T-helper 1 cell treated with Interleukin-12 subunit alpha and Interleukin-12 subunit beta and Interleukin-4 antibody, amounts not matched to agents 30 ng/mL and 1 ng/mL, for 36 hours (primary cell): ENCODE measurements at places on chromosomes 2 and 18. TPM values are rescaled to one million over a fixed set of nuclear protein-coding genes. Genes with fewer than 3 reads are reported as not detected.

The PASK gene
- total RNA-seq, result 99.6 and 109 TPM in 2 replicates

The SERPINB3 gene
- not detected in 2 replicates for total RNA-seq

The CXCR2 gene
- total RNA-seq, result 0.12 TPM in 2 replicates

The TLX2 gene
- total RNA-seq, result 1.2 and 1.6 TPM in 2 replicates

The LINC00305 gene
- total RNA-seq, result not detected in 2 replicates

The TRAPPC8 gene
- 40.6 and 48.4 TPM in 2 replicates for total RNA-seq

The DUSP2 gene
- 71.0 and 74.7 TPM in 2 replicates for total RNA-seq

The ELOA2 gene
- not detected in 2 replicates for total RNA-seq

The PLCD4 gene
- total RNA-seq, result 0.49 and 0.64 TPM in 2 replicates

The C1QL2 gene
- not detected in 2 replicates for total RNA-seq

The CTLA4 gene
- 49.2 and 51.3 TPM in 2 replicates for total RNA-seq

The CD28 gene
- total RNA-seq, result 124 and 128 TPM in 2 replicates

The FIGN gene
- not detected in 2 replicates for total RNA-seq

The TNFAIP6 gene
- not detected in 2 replicates for total RNA-seq

The RTKN gene
- total RNA-seq, result 3.7 and 4.0 TPM in 2 replicates

The ACADL gene
- total RNA-seq, result not detected in 2 replicates

The EPHA4 gene
- total RNA-seq, result 11.5 TPM in 2 replicates

The KCNK3 gene
- total RNA-seq, result not detected in 2 replicates

The GPR148 gene
- total RNA-seq, result not detected in 2 replicates

The HOXD12 gene
- total RNA-seq, result not detected in 2 replicates

The ACOXL gene
- total RNA-seq, result 1.0 and 1.2 TPM in 2 replicates

The TTR gene
- not detected in 2 replicates for total RNA-seq

The TET3 gene
- 16.8 and 18.3 TPM in 2 replicates for total RNA-seq

The VAMP8 gene
- total RNA-seq, result 146 and 147 TPM in 2 replicates

The FAM117B gene
- total RNA-seq, result 4.6 and 5.2 TPM in 2 replicates

The YES1 gene
- 11.2 and 12.8 TPM in 2 replicates for total RNA-seq

The POTEC gene
- not detected in 2 replicates for total RNA-seq

The ANKRD23 gene
- total RNA-seq, result 14.2 and 18.4 TPM in 2 replicates

The ZSCAN30 gene
- total RNA-seq, result 15.6 and 19.5 TPM in 2 replicates

The ASPRV1 gene
- total RNA-seq, result 1.1 TPM in 2 replicates

The IL36A gene
- total RNA-seq, result 0.32 and 0.49 TPM in 2 replicates

The DYNAP gene
- not detected in 2 replicates for total RNA-seq

The NYAP2 gene
- total RNA-seq, result not detected in 2 replicates

The EVX2 gene
- not detected in 2 replicates for total RNA-seq

The GIGYF2 gene
- 75.2 and 75.7 TPM in 2 replicates for total RNA-seq

The CCDC178 gene
- total RNA-seq, result not detected in 2 replicates

The CDH2 gene
- 0.27 and 0.61 TPM in 2 replicates for total RNA-seq

The IGFBP2 gene
- 10.1 and 11.3 TPM in 2 replicates for total RNA-seq

The RFX8 gene
- 2.8 and 4.3 TPM in 2 replicates for total RNA-seq

The MAP3K19 gene
- total RNA-seq, result not detected in 2 replicates

The TTC32 gene
- total RNA-seq, result 14.7 and 17.7 TPM in 2 replicates

The TUBA4B gene
- total RNA-seq, result 0.17 TPM in 1 of 2 replicates, not detected in the other

The CFAP221 gene
- not detected in 2 replicates for total RNA-seq

The PPP1CB gene
- total RNA-seq, result 189 and 196 TPM in 2 replicates

The MOCOS gene
- 0.17 TPM in 2 replicates for total RNA-seq

The CNTNAP5 gene
- not detected in 2 replicates for total RNA-seq

The CRYGC gene
- total RNA-seq, result not detected in 2 replicates

The CNDP1 gene
- 0.20 TPM in 1 of 2 replicates, not detected in the other for total RNA-seq

The PLEKHA3 gene
- 27.2 and 30.9 TPM in 2 replicates for total RNA-seq

The PTGR3 gene
- total RNA-seq, result 25.6 and 27.0 TPM in 2 replicates

The SCG2 gene
- total RNA-seq, result not detected in 2 replicates

The DCDC2C gene
- total RNA-seq, result not detected in 2 replicates

The HMSD gene
- 10.0 and 14.6 TPM in 2 replicates for total RNA-seq
